Activated CD4-positive, alpha-beta T cell treated with anti-CD3 and anti-CD28 coated beads, Interleukin-2, amount 10 ng/mL, durations not matched to agents 24 days and 14 days (primary cell): ENCODE measurements at places on chromosomes 4 and X.

DNA sequence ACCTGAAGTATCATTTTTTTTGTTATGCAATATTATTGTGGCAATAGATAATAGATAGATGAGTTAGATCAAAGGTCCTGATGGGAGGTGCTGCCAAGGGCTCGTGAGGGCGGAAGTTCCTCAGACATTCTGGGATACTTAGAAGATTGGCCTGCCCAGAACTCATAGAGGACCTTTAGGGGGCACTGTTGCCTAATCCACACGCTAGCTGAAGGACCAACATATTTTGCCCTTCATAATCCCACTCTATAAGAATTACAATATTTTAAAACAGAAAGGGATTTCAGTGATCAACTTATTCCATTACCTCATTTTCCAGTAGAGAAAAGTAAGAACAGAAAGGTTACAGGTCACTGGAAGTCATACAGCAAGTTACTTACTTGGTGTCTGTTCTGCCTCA is 22.9 kb upstream of the COX7B2 start:
- peak; percentile 70 for DNase-seq

DNA sequence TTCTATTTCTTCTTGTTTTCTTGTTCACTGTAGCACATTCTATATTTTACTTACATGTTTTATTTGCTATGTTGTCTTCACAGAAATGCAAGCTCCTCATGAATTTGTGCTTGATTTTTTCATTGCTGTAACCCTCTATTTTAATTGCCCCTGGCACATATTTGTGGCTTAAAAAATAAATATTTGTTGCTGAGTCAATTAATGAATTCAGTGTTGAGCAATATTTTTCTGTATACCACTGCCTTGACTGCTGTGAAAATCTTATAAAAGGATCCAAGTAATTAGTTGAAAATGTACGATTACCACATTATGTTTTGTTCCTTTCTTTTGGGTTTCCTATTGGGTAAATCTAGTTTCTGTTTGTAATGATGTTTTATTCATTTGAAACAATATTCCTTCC is 68.5 kb downstream of the FAM47A start:
- DNase-seq, result no peak

GRCh38 chrX:140917354-140918115 is 84.9 kb upstream of the SPANXB1 start:
- peak; percentile 42 for DNase-seq

DNA sequence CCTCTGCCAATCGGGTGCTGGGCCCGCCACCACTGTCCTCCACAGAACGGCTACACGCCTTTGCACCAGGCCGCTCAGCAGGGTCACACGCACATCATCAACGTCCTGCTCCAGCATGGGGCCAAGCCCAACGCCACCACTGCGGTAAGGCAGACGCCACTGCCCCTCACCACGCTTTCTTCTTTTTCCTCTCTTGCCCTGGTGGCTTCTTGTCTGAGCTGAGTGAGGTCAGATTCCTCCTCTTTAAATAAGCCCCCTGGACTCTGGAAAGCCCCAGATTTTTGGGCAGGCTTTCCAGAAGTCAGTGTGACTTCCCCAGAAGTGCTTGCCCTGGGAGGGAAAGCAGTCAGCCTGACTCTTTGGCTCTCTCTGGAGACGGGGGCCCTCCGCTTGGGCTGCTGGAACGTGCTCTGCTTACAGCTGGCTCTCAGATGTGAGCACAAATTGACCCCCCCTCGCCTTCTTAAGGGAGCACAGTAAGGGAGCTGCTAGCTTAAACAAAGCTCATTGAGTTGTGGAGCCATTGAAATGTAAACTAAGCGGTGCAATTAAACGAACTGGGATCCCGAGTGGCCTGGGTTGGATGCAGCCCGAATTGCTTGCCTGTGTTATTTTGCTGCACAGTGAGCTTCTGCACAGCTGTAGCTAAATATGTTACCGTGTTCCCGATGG is 243.1 kb downstream of the ANK2 start:
- no peak for DNase-seq

GRCh38 chr4:174537634-174538033 is 15.3 kb upstream of the HPGD start:
- no peak for DNase-seq

GRCh38 chrX:130136496-130136895 is 26.2 kb upstream of the ELF4 start:
- no peak for DNase-seq

- DNase-seq, result no peak
Measured at GRCh38 chrX:139495324-139495723, 35.2 kb upstream of the F9 start.

DNA sequence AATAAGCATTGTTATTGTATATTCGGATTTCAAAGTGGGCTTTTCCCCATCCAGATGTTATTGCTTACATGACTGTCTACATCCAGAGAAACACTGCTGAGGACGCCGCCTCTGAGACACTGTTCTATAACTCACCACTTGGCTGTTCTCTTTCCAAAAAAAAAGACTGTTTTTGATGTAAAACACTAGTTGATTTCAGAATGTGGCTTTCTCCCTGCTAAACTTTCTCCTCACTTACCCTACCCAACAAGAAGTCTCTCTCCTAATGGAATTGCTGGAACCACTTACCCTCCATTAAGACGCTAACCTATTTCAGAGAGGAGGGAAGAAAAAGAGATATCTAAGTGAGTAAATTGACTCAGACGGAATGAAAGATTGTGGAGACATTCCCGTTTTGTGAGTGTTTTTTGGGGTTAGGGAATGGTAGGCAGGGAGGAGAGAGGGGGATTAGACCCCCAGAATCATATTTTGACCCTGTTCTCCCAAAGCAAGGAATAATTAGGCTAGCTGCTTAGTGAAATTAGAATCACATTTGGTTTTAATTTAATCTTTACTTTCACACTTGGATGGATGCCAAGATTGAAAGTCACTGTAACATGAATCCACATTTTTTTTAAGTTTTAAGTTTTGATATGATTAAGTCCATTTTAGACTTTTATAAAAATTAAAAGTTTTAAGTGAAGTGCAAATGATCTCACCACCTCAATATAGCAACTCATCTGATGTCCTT is 174.9 kb downstream of the CHIC2 start:
- DNase-seq, result no peak

DNA sequence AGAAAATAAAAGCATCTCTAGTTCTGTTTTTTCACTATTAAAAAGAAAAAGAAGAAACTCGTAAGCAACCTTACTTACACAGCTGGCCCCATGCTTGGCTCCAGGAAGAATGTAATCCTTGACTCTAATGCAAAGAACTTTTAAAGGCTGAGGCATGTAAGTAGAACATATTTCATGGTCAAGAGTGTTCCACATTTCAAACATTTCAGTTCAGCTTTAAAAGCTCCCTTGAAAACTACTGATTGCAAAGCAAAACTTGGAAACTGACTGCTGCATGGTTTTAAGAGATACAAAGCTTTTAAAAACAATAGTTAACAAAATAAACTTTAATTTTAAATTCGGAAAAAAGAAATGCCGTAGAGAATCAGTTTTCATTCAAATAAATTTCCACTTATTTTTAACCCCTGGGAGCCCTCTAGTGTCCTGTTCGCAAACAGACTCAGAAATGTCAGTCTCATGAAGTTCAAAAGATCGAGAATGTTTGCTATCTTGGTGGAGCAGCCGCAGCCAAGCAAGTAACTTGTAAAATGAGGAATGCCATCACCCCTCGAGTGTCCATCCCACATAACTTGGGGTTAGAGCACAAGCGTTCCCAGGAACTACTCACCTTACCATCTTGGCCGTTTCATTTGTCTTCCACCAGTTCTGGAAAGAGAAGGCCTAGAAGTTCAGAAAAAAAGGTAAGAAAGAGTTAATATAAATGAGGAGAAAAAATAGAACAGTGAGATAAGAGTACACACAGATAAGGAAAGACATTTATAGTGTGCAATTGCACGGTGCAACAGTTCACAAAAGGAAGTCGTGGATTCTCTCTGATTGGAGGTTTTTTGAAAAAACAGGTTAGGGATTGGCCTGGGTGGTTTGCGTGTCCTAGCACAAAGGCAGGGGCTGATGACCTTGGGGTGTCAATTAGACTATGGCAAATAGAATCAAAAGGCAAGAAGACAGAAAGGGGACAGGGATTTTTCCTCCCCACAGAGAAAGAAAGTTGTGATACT is at the start of gene GASK1B:
TSS of gene GASK1B (minus strand) at position 765 of the 998 bp plus-strand sequence. CDS start 1,650 bp downstream, outside the sequence.
- DNase-seq, result no peak

GRCh38 chr4:73822389-73822788 is 14.1 kb upstream of the CXCL6 start:
- DNase-seq, result no peak
